ENCODE measurements at places on chromosomes 5 and 9. TPM values are rescaled to one million over a fixed set of nuclear protein-coding genes. Genes with fewer than 3 reads are reported as not detected.

The RGS7BP gene
- total RNA-seq: not detected

The RMI1 gene
- 3.8 TPM for total RNA-seq

The BTNL9 gene
- 1.0 TPM for total RNA-seq

The LSM11 gene
- 4.9 TPM for total RNA-seq

The PCDHGB3 gene
- total RNA-seq: 0.52 TPM

The RIMOC1 gene
- total RNA-seq: 34.6 TPM

The REEP5 gene
- total RNA-seq: 61.3 TPM

The CDKN2B-AS1 gene
- not detected for total RNA-seq

The PCDHB16 gene
- 0.32 TPM for total RNA-seq

The WDR55 gene
- 25.1 TPM for total RNA-seq

The SLC36A3 gene
- total RNA-seq: not detected

The SPATA31A1 gene
- total RNA-seq: not detected

The MTRR gene
- total RNA-seq: 69.5 TPM

The SYNPO gene
- 11.0 TPM for total RNA-seq

The IRF1 gene
- total RNA-seq: 11.7 TPM

The ANKRA2 gene
- 31.5 TPM for total RNA-seq

The JMY gene
- total RNA-seq: 15.7 TPM

The PCDHGC3 gene
- total RNA-seq: 7.0 TPM

The CDH9 gene
- not detected for total RNA-seq
